ENCODE measurements at places on chromosomes 2 and 18.

- peak; percentile 42 for DNase-seq
These were observed 256.0 kb downstream of the DCDC2C start for GRCh38 chr2:3959372-3959771.

GRCh38 chr2:104836265-104836664 is 17.6 kb upstream of the POU3F3 start:
- DNase-seq: no peak

- no peak for DNase-seq
These were observed 9.0 kb downstream of the DAW1 start for GRCh38 chr2:227880460-227880859.

DNA sequence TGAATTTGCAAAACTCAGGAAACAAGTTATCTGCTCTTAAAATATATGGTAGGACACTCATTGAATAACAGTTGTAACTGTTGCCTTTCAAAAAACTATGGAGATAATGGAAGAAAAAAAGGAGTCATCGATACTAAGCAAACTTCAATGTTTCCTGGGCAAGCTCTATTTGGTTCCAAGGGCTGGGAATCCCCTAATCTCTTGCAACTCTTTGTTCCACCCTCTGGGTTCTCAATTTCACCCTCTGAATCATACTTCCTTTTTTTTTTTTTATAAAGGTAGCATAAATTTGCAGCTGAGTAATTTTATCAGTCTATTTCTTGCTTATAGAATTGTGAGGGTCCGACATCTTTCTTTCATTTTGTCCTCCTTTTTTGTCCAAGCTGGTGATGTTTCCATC is 36.7 kb downstream of the SLC9A4 start:
- DNase-seq: no peak

GRCh38 chr18:41887100-41887499 is 67.9 kb upstream of the PIK3C3 start:
- DNase-seq: no peak

DNA sequence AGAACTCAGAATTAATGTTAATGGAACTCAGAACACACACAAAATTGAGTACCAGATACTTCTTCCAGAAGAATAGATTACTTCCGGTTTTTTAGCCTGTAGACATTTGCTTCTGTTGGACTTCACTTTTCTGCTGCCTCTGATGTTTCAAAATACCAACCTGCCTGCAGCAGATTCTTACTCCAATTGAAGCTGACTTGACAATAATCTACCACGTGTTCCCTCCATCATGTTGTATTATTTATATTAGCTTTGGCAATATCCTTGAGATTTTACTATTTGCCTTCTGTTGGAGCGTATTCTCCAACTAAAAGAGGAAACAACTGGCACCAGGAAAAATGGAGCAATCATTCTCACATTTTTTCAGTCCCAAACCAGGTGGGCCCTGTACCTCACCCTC is 3.1 kb upstream of the GORASP2 start:
- DNase-seq: no peak

GRCh38 chr18:25805323-25805722 is 285.1 kb downstream of the SS18 start:
- DNase-seq: no peak

DNA sequence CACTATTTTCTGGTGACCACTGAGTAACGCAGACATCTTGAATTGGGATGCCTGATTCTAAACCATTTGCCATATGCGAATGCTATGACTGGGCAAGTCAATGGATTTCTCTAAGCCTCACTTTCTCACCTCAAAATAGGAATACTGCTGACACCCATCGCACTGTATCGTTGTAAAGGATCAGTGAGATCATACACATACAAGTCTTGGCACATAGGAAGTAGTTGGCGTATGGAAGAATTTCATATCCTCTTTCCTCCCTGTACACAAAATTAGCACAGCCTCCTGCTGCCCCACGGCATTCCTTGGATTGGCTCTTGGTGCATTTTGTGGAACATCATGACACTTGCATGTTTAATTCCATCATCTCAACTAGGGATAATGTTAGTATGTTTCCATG is 366.9 kb downstream of the CMPK2 start:
- no peak for DNase-seq

DNA sequence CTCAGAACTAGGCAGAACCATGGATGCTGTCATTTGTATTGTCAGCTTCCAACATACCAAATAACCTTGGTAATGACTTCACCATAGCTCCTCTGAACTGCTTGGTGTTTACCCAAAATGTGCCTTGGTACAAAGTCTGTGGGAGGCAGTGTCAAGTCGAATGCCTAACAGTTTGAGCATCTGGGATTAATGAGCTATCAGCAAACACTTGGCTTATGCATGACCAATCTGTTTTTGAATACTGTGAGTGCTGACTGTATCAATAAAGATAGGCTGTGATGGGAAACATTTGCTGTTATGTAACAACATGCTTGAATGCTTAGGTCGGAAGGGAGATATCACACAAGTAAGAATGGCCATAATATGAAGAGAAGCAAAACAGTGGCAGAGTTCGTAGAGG is 455.4 kb downstream of the CMPK2 start:
- no peak for DNase-seq

- DNase-seq: no peak
These were observed 48.6 kb downstream of the SMAD2 start for GRCh38 chr18:47881752-47882455.

DNA sequence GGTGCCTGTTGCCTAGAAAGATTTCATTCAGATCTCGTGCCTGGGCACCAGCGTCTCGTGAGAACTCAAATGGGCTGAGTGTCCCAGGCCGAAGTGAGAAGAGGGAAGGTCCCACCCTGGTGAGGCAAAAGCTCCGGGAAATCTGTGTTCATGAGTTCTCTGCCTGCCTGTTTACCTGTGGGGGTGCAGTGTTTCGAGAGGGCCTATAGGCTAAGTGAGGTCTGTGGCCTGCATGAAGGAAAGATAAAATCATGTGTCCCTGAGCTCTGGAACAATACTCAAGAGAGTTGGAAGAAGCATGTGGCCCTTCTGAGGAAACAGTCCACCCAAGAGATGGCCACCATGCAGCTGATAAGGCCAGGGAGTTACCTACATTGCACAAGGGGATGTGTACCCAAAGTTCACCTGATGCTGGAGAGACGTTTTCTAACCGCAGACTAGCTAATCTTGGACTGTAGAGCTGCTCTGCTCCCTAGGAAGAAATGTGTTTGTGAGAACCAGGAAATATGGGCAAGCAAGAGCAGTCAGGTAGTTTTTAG is 63.5 kb upstream of the ST3GAL5 start:
- no peak for DNase-seq

GRCh38 chr2:141806090-141806489 is 324.7 kb downstream of the LRP1B start:
- no peak for DNase-seq

DNA sequence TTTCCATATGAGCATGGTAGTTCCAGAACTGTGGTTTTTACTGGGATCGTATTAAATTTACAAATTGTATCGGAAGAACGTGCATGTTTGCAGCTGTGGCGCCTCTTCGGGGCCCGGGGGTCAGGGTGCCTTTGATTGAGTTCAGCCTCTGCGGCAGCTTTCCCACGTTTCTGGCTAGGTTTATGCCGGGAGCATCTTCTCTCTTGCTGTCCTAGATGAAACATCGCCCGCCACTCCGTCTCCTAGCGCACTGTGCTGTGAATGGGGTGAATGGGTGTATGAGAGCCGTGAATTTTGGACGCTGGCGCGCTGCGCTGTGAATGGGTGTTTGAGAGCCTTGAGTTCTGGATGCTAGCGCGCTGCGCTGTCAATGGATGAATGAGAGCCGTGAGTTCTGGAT is 12.3 kb downstream of the PDCD1 start:
- no peak for DNase-seq

DNA sequence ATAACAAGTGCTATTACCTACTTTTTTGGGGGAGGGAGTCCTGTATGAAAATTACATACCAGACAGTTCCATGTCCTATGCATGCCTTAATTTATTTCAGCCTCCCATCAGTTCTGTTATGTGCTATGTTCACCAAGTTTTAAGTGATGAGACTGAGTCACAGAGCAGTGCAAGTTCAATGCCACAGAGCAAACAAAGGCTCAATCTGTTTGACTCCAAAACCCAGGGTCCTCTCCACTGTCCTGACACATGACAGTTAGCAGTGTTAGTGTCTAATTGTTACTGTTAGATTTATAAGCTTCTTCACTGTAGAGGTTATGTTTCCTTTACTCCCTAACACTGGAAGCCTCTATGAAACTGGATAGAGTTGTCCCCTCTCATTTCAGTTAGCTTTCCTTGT is 498.0 kb downstream of the PARD3B start:
- DNase-seq: no peak

DNA sequence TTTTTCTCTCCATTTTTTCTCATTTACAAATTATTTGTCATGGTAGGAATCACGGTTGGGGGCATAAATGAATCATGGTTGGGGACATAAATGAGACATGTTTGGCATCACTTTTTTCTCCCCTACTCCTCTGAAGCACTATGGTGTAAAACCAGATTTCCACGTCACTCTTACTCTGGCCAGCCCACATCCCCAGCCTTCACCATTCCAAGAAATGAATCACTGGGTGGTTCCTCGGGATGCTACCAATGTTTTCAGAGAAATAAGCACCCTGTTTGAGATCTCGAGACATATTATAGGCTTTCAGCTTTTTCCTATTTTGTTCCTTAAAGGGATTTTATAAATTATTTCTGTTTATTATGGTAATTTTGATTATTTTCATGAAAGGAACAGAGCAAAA is 155.0 kb upstream of the SLC8A1 start:
- DNase-seq: no peak

GRCh38 chr2:102424754-102425153 is 1.8 kb downstream of the IL18RAP start:
- no peak for DNase-seq

- DNase-seq: no peak
These were observed 1.1 kb downstream of the TFCP2L1 start for GRCh38 chr2:121283670-121284462.

- peak; percentile 56 for DNase-seq
These were observed 35.3 kb upstream of the PPP1CB start for GRCh38 chr2:28716265-28716865.

DNA sequence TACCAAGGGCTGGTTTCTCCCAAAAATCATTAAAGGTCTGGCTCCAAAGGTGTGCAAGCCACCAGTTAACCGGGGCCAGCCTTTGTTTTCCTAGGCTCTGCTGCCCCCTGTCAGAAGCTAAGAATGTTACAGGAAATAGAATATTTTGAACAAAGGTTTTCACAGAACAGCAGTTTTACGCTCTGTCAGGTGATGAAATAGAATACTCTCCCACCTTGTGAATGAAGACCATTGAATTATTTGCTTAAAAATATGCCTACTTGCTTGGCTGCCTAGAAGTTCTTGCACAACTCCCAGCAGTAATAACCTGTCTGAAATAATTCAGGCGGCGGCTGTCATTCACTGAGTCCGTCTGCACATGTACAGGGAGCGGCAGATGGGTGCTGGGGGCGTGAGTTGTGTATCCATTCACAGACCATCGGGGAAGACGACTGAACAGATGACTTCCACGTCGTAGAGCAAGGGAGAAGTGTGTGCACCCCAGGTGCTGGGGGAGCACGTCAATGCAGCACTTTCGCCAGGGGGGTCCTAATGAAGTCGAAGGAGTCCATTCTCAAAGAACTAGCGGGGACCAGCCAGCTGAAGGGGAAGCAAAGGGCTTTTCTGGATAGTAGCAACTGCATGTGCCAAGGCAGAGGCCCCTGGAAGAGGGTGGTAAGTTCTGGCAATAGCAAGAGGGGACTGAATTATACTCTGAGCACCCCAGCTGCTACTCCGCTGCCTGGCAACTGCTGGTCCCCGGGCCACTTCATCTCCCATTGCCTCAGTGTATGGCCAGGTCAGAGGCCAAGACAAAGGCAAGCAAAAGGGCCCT is 56.1 kb downstream of the SF3B1 start:
- peak; percentile 51 for DNase-seq

DNA sequence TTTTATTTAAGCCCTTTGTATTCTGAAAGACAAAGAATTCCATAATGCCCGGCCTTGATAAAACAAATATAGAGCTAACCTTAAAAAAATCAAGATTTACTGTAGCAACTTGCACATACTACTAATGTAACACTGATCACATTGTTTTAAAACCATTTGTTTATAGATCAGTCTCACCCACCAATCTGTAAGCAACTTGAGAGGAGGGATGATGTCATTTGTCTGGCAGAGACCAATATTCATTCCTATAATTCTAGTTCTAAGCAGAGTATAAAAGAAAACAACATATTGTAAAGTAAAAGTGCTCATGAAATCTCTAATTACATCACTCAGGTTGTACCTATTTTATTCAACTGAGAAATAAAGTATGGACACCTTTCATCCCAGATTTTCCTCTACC is 380.6 kb downstream of the TGIF1 start:
- no peak for DNase-seq

DNA sequence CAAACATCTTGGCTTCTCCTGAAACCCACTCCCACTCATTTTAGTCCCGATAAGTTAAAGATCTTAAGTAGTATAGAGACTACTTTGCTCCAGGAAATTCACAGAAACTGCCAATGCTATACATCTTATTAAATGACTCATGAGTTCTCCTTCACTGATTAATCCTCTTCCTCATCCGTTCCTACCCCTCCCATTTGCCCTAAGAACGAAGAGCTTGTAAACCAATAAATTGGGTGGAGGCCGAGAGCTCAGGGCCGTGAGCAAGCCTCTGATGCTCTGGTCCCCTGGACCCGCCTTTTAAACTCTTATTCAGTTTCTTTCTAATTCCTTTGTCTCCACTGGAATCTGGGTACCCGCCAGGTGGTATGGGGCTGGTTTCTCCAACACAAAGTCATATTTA is 68.6 kb downstream of the METTL8 start:
- no peak for DNase-seq

- DNase-seq: peak; percentile 66
These were observed 3.6 kb upstream of the PAX3 start for GRCh38 chr2:222302178-222303018.

DNA sequence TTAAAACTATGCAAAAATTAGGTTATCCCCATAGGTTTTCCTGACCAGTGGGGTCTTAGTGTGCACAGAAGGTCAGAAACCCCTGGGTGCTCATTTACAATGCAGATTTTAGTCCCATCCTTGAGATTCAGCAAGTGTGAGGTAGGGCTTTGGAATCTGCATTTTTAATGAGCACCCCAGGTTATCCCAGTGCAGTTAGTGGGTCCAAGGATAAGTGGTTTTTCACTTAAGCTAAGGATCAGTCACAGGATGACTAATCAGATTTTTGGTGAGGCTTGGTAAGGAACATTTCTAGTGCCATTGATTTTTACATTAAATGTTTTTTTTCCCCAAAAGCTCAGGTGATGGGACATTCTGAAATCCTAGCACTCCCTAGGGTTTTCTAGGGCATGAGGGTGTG is 50.7 kb upstream of the MGAT5 start:
- no peak for DNase-seq

DNA sequence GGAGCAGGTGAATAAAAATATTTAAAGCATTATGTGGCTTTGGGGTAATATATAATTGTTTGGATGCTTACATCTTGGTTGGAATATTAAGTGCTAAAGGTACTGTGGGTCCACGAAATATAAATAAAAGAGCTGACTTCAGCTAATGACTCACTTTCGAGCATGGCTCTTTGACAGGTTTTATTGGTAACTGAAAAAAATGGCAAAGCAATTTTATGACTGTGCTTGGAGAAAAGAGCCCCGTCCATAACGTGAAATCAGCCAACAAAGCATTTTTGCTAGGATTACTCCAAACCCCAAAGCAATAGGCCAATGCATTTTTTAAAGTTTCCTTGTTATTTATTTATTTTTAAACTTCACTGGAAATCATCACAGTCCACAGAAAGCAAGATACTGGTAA is 397.2 kb upstream of the CDH19 start:
- no peak for DNase-seq
